ENCODE measurements at places on chromosomes 4 and X. TPM values are rescaled to one million over a fixed set of nuclear protein-coding genes. Genes with fewer than 3 reads are reported as not detected.
A peak's percentile ranks its signal among the peaks of the same experiment; 100 is the strongest.

Gene RAB40AL
- not detected for total RNA-seq

Gene FAM236C
- total RNA-seq, result not detected

Gene CLIC2
- total RNA-seq, result 20.7 TPM

Gene TLR6
- total RNA-seq, result 2.3 TPM

Gene TTC29
- total RNA-seq, result not detected

Gene OTUD5
- total RNA-seq, result 36.8 TPM

Gene SCML1
- total RNA-seq, result 4.3 TPM

GRCh38 chr4:7947927-7948326, 8.3 kb upstream of the AFAP1 start:
- no peak for ATAC-seq

DNA sequence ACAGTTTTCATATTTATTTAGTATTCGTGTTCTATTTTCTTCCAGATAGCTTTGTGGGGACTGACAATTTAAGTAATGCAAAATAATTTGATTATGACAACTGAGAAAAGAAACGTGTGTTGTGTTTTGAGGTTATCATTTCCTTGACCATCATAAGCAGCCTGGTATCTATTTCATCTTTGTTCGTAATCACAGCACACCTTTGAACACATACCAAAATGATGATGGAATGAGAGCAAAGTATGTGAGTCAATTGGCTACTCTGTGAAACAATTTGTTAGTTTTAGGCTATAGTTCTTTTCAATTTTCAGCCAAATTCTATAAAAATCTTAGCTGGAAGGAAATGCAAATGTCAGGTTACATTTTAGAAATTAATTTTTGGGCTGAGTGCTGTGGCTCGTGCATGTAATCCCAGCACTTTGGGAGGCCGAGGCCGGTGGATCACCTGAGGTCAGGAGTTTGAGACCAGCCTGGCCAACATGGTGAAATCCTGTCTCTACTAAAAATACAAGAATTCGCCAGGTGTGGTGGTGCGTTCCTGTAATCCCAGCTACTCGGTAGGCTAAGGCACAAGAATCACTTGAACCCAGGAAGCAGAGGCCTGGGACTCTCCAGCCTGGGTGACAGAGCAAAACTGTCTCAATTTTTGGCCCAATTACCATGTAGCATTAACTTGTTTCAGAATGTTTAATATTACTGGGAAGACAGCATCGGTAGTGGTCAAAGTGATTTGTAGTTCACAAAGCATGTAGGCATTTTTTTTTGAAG, 1.1 kb upstream of the DUSP21 start:
- no peak for ATAC-seq

DNA sequence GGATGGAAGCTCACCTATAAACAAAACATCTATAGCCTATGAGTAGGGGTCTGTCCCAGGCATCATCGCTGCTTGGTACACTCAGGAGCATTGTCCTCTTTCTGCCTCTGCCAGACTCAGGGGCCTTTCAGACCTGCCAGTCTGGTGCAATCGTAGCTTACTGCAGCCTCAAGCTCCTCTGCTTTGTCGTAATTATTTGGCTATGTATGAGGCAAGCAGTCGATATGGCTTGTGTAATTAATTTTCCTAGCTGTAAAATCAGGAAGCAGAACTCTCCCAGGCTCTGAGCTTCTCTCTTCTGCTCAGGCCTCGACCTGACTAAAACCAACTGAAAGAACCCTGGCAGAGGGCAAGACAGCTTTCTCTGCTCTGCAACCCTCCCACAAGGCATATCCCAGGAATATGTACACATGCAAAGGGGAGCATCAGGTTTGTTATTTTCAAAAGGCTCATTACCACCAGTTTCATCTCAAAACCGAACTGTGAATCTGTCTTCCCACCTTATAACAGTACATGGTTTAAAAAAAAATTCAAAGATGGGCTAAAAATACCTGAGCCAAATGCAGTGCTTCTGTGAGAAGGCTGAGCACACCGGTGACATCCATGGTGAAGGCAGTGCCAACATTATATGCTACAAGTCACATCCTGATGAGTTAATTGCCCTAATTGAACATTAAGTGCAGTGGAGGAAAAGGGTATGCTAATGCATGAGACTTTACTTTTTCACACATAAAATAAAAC, 309.2 kb upstream of the EMCN start:
- no peak for ATAC-seq

DNA sequence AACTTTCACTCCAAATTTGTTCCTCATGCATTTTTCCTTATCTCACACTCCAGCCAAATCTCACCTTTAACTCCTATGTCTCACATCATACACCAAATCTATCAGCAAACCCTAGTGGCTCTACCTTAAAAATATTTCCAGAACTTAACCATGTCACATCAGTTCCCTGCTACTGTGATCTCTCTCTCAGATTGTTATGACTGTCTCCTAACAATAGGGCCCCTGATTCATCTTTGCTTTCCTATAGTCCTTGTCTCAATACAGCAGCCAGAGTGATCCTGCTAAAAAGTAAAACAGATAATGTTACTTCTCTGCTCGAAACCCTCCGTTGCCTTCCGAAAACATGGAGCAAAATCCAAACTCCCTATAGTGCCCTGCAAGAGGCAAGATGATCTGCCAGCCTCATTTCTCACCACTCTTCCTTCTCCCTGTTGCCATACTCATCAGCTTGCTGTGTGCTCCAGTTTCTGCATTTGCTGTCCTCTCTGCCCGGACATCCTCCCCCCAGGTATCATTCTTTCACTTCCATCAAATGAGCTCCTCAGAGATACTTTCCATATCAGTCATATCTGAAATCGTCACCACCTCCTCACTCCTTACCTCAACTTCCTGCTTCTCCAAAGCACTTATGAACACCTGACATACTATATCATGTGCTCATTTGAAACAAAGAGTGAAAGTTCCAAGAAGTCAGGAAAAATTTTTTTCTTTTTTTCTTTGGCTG, 293.4 kb upstream of the NR3C2 start:
- no peak for ATAC-seq

DNA sequence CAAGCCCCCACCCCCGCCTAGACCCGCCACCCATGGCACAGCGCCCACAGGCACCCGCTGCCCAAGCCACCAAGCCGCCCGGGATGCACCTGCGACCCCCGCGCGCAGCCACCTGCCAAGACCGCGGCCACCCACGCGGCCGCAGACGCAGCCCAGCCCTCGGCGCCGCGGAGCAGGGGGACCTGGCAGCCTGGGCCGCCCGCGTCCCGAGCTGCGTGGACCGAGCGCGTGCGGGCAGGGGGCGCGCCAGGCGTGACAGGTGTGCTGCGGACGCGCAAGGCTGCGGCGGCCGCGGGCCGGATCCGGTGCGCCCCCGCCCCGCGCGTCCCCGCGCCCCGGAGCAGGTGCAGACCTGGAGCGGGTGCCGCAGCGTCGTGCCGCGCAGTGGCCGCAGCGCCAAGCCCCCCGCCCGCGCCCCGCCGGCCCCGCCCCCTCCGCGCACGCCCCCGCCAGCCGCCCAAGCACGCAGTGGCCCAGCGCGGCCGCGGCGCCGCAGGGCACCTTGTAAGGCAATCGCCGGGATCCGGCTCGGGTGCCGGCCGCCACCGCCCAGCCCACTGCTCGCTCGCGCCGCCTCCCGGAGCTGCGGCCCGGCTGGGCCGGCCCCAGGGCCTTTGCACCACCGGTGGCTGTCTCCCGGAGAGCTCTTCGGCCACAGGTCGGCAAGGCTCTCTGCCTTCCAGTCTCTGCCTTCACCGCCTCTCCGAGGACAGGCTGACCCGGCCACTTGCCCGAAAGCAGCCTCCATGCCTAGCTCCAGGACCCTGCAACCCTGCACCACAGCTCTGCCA, at the start of gene PNCK:
PNCK (minus strand) TSS at position 386 of the 791 bp plus-strand sequence. CDS start 737 bp downstream, outside the sequence.
- ATAC-seq, result peak; percentile 49

- no peak for ATAC-seq
Observed at GRCh38 chr4:88609387-88609786, 17.1 kb downstream of the HERC3 start.

DNA sequence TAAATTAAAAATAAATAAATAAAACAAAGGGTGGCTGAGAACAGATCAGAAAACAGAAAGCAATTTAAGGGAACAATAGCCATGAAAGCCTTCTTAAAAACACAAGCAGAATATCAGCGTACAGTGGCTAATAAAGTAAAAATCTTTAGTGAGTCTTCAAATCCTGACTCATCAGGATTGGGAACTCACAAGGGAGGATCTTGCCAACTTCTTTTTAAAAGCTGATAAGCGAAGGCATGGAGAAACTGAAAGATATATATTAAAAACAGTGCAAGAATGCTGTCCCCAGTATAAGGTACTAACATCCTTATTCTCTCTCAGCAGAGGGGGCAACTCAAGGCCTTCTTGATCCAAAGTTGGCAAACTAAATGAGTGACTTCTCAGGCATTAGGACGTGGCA, 180.1 kb downstream of the DHX15 start:
- ATAC-seq, result no peak

DNA sequence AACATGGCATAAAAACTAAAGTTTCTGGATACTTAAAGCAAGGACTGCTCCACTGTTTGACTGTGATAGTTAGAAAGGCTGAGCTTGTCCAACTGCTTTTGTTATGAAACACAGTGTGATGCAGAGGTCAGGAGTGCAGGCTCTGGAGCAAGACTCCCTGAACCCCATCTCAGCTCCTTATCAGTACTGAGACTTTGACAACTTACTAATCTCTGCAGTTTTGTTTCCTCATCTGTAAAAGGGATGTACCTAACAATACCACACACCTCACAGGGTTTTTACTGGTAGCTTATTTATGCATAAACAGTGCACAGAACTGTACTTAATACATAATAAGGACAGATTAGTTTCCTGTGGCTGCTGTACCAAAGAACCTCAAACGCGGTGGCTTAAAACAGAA, 804.3 kb downstream of the FSTL5 start:
- no peak for ATAC-seq

GRCh38 chr4:104424475-104424941, 70.2 kb downstream of the CXXC4 start:
- ATAC-seq, result no peak

DNA sequence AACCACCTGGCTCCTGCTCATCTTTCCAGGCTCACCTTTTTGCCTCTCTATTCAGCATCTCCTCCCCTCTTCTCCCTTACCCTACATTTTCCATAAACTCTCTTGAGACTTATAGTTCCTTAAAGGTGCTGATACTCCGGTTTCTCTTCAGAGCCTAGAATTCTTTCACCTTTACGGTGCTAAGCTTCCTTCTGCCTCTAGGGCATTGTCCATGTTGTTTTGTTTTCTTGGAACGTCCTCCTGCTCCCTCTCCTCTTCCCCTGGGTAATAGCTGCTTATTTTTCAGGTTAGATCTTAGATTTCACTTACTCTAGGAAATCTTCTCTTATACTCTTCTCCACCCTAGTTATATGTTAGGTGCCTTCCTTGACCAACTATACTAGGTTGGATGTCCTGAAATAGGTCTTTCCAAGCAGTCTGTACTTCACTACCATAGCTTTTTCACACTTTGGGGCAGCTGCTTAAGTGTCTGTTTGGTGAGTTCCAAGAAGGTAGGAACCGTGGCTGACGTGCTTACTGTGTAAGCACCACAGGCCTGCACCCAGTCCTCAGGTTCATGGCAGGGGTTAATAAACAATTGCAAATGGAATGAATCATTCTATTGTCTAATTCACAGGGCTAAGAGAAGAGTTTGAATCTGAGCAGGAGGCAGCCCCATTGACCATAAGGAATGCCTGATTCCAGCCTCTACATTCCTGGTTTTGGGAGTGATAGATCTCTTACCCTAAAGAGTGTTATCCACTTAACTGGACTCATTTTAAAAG, 227.5 kb downstream of the MGST2 start:
- ATAC-seq, result no peak

- ATAC-seq, result no peak
Observed at GRCh38 chr4:159432436-159432835, 329.6 kb downstream of the RAPGEF2 start.

DNA sequence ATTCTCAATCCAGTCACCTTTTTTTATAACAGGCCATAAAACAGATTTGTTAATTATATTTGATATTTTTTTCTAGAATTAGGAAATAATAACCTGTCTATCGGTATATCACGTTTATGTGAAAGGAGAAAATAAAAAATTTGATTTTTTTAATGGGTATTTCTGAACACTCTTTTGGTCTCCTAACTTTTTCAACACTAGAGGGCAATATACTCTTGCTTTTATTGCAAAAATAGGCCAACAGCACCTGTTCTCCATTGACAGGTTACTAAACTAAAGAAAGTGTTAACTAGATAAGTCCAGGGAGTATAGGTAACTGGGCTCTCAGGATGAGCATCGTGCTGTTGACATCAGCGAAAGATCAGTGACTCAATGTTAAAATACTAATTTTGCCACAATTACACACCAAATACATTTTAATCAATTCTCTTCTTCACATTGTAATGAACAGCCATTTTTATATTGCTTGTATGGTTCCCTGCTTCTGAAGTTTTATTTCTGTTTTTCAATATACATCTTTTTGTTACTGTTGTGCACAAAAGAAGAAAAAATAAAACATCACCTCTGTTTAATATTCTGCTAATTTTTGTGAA, 22.8 kb downstream of the NDST4 start:
- no peak for ATAC-seq

DNA sequence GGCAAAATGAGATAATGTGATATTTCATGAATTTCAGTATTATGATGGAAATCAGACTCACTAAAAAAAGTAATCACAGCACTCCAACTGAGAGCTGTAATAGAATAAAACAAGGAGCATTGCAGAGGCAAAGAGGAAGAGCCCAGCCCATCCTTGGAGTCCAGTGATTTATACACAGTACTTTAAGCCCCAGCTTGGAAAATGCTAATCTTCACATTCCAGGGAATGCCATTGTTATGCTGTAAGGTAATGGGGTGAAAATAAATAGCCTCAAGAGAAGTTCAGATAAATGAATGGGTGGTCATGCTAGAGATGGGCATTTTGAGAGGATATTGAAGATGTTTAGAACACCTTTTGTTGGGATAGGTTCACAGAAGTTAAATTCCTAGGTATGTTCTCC, 190.3 kb upstream of the TAPT1 start:
- ATAC-seq, result no peak

- peak; percentile 43 for ATAC-seq
Observed at GRCh38 chrX:150693725-150694574, 754 bp downstream of the MTMR1 start.

GRCh38 chrX:139172731-139173130, 357.8 kb upstream of the F9 start:
- ATAC-seq, result no peak

Data from gastroesophageal sphincter (tissue), 4 donors.